ENCODE measurements at places on chromosomes 6 and 20.

DNA sequence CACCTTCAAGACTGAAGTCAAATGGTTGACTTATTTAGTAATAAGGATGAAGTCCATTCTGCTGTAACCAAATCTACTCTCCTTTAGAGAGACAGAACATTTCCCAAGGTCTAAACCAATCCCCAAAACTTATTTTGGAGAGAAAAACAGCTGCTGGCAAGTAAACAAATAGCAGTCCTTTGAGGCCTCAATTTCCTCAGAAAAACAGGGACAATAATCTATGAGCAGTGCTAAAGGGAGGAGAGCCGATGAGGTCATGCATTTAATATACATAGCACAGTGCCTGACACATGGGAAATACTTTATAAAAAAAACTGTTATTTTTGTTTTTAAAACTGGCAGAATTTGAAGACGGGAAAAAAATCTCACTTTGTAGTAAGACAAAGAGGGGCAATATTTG, 526.0 kb downstream of the EPM2A start:
- DNase-seq: no peak

- DNase-seq: no peak
Measured at GRCh38 chr20:21741266-21741665, 35.8 kb downstream of the PAX1 start.

DNA sequence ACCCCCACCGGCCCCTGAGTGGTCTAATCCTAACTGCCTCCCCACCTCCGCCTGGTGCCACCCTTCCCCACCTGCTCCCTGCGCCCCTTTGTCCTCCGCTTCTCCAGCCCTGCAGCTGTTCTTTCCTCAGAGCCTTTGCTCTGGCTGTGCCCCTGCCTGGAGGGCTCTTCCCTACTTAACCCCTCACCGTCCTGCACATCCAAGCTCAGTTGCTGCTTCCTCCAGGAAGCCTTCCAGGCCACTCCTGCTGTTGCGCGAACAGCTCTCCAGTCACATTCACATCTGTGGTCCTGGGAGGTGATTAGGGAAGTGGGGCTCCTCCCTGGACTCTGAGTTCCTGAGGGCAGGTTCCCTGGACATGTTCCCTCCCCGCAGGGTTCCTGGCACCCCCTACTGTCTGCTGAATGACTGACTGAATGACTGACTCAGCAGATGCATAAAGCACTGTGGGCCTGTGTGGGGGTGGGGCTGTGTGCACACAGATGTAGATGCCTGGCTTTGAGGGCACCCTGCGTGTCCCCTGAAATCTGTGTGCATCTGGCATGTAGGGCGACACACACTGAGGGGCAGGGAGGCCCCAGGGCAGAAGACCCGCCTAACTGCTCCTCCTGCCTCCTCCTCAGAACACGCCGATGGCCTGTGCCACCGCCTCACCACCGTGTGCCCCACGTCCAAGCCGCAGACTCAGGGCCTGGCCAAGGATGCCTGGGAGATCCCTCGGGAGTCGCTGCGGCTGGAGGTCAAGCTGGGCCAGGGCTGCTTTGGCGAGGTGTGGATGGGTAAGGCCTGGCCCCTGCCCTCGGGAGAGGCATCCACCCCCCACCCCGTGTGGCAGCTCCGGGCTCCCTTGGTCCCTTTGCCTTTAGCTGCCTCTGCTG, 51.4 kb downstream of the SRC start:
- no peak for DNase-seq

DNA sequence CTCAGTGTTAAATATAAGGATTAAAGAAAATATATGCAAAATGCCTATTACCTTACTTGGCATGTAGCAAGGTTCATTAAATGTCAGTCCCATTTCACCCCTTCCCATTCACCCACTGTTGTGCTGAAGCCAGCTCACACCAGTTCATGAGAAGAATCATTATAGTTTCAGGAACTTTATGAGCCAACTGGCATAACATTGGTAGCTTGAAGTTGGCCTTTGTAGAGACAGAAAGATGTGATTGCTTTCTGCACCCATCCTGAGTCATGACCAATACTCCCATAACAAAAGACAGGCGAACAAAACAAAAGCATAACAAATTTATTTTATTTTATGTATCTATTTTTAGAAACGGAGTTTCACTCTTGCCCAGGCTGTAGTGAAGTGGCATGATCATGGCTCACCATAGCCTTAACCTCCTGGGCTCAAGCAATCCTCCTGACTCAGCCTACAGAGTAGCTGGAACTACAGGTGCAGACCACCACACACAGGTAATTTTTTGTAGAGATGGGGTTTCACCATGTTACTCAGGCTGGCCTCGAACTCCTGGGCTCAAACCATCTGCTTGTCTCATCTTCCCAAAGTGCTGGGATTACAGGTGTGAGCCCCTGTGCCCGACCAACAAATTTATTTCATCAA, 17.6 kb upstream of the IER3 start:
- no peak for DNase-seq

DNA sequence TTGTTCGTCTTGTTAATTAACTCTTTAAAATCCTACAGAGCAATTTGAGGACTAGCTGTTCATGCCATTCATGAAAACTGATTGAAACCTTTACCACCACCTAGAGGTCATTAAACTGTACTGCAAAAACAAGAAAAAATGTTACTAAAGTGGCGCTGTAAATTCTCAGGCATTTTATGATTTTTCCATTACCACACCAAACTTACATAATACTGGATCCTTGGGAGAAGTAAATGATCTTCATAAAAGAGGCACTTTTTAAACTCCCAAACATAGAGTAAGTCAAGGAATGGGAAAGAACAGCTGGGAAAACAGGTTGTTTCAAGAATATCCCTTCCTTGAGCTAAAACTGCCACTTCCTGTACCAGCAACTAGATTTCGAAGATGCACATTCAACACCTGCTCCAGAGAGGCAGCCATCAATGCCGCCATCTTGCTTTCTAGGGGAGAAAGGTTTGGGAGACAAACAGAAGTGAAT, 54.3 kb downstream of the MYLIP start:
- DNase-seq: no peak

DNA sequence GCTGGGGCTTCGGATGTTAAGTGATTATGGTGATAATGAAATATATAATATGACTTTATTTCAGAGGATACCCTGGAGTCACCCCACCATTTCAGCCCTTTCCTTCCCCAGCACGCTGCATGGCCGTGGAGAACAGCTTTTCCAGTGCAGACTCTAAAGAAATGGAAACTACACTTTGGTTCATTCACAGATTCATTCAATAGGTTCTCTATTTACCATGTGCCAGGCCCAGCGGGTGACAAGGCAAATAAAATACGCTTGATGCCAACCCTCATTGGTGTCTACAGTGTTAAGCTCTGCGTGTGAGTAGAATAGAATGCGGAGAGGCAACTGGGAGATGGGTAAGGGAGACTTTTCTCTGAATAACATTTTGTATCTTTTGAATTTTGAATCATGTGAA, 89.7 kb downstream of the TCP11 start:
- DNase-seq: no peak

DNA sequence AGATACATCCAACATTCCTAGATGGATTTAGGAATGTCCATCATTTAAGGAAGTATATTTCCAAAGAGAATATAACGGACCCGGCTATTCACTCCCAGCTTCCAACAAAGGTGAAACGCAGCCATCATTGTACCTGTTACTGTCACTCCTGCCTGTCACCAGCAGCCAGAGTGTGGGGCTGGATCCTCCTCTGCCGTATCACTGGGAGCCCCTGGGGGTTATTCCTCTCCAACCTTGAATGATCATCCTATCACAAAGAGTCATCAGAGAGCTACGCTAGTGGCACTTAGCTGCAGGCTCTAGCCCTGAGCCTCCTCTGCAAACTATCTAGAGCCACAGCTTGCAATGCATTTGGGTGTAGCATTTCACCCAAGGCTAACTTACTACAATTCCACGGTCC, 73.6 kb upstream of the NHSL1 start:
- no peak for DNase-seq

DNA sequence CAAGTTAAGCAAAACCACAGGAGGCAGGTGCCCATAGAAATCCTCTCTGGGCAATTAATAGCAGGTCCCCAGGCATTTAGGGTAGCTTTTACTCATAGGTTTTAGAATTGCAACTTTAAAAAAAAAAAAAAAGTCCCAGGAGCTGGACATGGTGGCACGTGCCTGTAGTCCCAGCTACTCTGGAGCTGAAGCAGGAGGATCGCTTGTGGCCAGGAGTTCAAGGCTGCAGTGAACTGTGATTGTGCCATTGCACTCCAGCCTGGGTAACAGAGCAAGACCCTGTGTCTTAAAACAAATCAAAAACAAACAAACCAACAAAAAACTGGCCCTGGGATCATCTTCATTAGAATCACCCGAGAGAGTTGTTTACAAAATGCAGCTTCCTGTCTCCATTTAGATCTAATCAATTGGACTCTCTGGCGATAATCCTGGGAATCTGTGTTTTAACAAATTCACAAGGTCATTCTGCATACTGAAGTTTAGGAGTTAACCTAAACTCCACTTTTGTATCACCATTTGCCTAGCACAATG, 131.8 kb upstream of the AKAP12 start:
- DNase-seq: no peak

DNA sequence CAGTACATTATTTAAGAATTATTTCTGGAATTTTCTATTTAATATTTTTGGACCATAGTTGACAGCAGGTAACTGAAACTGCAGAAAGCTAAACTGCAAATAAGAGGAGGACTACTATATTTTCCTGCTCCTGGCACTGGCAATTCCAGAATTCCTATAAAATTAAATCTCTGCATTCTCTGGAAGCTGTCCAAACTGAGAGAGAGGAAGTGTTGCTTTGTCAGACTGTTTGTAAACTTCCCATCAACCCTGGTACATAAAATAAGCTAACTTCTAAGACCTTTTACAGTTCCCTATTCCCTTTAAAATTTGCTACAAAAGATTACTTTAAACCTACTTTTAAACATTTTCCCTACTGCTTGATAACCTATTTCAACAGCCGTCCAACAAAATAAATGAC, 196.1 kb upstream of the RUNX2 start:
- DNase-seq: no peak

DNA sequence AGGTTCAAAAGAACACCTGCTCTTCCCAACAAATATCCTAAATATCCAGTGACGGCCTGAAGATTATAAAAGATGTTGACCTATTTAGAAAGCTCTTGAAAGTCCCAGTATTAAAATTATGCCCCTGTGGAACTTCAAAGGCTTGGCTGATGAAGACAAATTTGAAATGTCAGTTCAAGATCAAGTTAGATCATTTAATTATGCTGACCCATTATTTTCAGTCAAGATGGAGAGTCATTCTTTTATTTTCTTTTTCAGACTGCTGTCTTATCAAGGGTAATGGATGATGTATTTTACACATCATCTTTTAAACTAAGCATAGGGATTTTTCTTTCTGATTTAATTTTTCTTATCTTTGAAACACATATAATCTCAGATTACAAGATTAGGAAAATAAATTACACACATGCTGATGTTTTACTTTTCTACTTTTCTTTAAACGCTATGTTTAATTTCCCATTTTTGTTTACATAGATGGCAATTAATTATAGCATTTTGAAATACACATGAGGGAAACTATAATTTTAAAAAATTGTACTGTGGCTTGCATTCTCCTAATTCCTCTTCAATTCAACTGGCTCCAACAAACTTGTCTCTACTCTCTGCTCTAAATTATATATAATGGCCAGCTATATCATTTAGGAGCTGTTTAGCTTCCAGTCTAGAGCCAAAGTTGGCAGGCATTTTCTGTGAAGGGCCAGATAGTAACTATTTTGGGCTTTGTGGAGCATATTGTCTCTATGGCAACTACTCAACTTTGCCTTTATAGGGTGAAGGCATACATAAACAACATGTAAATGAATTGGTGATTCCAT, 123.7 kb downstream of the RCAN2 start:
- no peak for DNase-seq

- no peak for DNase-seq
Measured at GRCh38 chr6:2962004-2962403, 9.4 kb downstream of the SERPINB6 start.

DNA sequence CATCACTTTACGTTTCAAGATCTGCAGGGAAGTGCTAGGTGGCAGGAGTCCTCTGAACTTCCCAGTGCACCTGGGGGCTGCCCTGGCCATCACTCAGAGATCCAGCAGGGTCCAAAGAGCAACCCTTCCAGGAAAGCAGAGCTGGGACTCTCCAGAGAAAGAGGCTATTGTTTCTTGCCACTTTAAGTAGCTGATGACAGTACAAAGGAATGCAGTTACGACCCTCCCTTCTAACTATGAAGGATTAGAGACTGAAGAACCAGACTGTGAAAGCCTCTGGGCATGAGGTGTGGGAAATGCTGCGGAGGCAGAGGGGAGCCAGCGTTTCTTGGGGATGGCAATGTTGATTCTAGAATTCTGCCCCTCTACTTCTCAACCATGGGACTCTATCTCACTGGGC, 189.1 kb upstream of the SUPT3H start:
- no peak for DNase-seq

DNA sequence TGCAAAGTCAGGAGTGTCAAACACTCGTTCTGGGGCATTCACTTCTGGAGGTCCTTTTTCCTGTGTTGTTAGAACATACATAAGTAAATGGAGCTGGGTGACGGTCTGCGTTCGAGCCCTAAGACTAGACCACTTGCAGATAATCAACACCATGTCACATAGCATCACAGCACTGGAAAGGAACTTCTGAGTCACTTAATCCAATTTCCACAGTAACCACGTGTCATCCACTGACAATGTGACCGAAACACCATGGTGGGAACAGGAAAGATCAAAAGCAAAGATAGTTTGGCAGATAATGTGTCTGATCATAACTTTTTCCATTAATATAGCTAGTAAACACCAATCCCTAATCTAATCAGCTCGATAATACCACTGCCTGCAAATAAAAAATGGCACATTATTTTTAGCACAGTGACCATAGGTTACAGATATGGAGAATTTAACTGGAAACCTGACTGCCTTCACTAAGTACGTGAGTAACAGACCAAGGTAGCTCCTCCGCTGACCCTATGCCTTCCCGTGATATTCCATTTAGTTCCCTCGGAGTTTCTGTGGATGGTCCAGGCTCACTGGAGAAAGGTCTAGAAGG, 34.8 kb downstream of the WRNIP1 start:
- DNase-seq: no peak

GRCh38 chr6:44462797-44463727, 75.6 kb downstream of the CDC5L start:
- no peak for DNase-seq

GRCh38 chr6:168371185-168371584, 51.6 kb upstream of the DACT2 start:
- DNase-seq: no peak

GRCh38 chr6:157021993-157022740, 245.0 kb downstream of the ARID1B start:
- peak; percentile 87 for DNase-seq

DNA sequence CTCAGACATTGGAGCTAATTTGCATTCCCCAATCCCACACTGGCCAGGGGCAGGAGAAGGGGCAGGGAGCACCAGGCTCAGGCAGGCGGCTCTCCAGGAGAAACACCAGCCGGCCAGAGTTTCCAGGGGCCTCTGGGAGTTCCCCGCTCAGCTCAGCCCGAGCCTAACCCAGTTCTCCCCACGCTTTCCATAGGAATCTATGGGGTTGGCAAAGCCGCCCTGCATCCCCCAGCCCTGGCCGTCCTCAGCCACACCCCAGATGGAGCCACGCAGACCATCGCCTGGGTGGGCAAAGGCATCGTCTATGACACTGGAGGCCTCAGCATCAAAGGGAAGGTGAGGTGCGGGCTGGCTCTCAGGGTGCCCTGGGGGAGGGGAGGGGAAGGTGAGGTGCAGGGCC, 8.2 kb downstream of the NPEPL1 start:
- DNase-seq: no peak
